Thoracic aorta (tissue), 2 donors: ENCODE measurements at places on chromosomes 12 and 14.

DNA sequence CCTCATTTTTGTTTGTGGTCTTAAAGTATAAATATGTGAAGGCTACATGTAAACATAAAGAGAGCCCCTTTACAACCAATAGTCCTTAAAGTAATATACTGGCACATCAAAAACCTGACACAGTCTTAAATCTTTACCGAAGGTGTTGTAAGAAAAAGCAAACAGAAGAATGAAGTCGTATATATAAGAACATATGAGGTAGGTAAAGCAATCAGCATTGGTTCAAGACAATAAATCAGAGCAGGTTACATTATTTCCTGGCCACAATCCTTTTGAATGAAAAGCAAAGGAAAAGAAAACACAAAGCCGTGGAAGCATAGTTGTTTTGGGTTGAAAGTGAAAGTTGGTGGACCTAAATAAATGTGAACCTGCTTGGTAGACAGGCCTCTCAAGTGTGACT, 183.7 kb upstream of the STXBP6 start:
- no peak for DNase-seq

GRCh38 chr12:9237286-9237685, 29.1 kb upstream of the PZP start:
- DNase-seq = no peak

- DNase-seq = no peak
Observed at GRCh38 chr12:60263161-60263560, 667.3 kb downstream of the SLC16A7 start.

DNA sequence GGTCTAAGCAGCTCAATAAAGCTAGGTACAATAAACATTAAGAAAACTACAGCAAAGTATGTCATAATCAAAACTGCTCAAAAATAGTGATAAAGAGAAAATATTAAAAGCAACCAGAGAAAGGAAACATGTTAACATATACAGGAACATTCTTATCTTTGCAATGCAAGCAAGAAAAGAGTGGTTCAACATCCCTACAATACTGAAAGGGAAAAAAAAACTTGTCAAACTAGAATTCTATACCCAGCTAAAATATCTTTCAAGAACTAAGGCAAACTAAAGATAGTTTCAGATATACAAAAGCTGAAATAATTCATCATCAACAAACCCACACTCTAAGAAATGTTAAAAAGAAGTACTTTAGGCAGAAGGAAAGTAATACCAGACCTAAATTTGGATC, 134.2 kb downstream of the DPF3 start:
- DNase-seq = no peak

- DNase-seq = no peak
Observed at GRCh38 chr12:62481843-62482540, 15.4 kb downstream of the MON2 start.

GRCh38 chr12:13196130-13196921, at the start of gene EMP1:
Gene EMP1 (plus strand): TSS chr12:13196726. CDS start chr12:13211511, 14,785 bp downstream.
- DNase-seq = peak; percentile 98

DNA sequence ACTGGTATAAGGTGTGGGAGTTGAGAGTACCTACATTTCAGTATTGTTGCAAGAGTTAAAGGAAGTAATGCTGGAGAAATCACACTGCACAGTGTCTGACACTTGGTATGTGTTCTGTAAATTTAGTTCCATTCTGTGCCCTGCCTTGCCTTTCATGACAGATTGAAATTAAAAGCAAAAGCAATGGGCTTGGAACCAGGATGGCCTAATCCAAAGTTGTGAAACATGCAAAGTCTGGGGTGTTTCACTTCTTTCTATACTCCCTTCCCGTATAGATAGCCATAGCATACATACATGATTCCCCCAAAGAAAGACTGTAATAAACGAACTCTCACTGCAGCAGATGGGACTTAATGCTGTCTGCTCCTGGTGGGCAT, 281.1 kb downstream of the NRXN3 start:
- DNase-seq = no peak

DNA sequence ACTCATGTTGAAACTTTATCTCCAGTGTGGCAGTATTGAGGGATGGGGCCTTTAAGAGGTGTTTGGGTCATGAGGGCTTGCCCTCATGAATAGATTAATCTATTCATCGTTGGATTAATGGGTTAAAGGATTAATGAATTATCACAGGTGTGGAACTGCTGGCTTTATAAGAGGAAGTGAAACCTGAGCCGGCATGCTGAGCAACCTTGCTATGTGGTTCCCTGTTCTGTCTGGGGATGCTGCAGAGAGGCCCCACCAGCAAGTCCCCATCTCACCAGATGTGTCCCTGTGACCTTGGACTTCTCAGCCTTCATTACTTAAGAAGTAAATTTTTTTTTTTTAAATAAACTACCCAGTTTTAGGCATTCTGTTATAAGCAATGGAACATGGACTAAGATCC, 109.6 kb downstream of the DYRK2 start:
- DNase-seq = no peak

DNA sequence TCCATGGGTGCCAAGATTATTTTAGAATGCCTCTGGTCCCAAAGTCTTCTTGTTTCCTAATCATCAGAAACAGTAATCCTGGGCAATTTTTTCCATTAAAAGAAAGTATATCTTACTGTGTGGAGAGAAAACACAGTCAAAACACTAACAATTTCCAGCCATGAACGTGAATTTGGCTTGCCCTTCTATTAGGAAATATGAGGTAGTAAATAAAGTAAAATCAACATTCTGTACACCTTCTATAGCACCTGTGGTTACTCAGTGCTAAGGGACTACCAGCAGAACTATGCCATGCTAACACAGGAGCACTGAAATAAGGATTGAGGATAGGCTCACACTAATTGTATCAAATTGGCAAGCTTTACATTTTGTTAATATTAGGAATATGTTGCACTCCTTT, 60.1 kb downstream of the NTN4 start:
- DNase-seq = no peak

DNA sequence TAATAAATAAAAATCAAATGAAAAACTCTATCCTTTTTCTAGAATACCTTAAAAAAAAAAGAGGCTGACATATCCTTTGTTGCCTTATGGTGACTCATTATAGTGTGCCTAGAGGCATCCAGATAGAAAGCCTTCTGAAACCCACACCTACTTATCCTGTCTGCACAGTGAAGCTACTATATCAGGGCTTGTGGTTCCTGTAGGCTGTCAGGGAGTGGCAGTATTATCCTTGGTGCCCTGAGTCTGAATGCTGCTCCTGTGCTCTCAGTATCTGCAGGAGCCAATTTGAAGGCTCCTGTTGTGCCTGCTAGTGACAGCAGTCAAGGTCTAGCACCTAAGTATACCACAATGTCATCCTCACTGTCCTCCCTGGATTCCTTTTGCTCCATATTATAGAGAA, 168.4 kb upstream of the AVPR1A start:
- no peak for DNase-seq

- no peak for DNase-seq
Observed at GRCh38 chr12:121925358-121925695, 6.9 kb downstream of the CFAP251 start.

GRCh38 chr12:103687253-103687652, 100.2 kb downstream of the STAB2 start:
- DNase-seq = no peak
